ENCODE measurements at places on chromosomes 11 and 22.

DNA sequence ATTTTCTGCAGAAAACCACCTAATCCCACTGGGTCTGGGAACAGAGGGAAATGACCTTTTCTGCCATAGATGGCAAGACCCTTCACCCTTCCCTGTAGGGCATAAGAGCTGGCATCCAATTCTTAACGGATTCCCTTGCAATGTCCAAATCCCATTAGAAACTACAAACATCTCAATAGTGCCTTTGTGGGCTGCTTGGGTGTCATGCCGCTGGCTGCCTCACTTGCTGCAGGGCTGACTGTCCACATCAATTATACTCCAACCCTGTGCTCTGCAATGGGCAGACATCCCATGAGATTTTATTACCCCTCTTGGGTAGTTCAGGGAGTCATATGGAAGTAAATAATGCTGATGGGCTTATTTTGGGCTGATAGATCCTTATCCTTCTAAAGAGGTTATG, 7.3 kb downstream of the GRAP2 start:
- DNase-seq: no peak

DNA sequence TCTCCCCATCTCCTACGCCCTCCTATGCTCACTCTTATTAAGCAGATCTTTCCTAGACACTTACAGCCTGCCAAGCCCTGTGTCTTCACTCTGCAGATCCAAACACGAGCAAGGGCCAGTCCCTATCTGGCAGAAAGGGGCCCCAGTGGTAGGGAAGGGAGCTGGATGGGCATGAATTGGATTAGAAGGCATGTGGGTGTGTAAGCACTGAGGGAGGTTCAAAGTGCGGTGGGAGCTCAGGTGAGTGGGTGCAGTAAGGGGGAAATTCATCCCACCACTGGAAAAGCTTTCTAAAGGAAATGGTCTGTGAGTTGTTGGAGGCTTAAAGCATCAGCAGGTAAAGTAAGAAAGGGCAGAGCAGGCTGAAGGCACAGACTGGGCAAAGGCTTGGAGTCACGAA, 5.5 kb downstream of the TMEM132A start:
- DNase-seq: no peak

- peak; percentile 23 for DNase-seq
These were observed 57.8 kb upstream of the PSMA1 start for GRCh38 chr11:14577835-14578529.

GRCh38 chr11:70202920-70203750, at the start of gene FADD:
Gene FADD (plus strand): TSS chr11:70203296. CDS start chr11:70203460, 164 bp downstream.
- DNase-seq: peak; percentile 91

DNA sequence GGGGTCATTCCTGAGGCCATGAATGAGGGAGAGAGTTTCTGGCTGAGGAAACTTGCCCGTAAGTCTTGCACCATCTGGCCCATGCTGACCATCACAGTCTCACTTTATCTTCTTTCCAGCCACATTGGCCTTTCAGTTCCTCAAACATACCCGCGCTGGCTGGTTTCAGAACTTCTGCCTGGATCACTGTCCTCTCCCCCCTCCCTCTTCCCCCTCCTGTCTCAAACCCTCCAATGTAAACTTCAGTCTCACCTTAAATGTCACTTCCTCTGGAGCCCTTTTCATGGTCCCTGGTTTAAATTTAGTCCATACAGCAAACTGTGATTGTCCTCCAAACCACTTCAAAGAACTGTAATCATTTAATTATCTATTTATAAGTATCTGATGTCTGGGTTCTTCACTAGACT, 3.7 kb upstream of the TMEM109 start:
- DNase-seq: no peak

DNA sequence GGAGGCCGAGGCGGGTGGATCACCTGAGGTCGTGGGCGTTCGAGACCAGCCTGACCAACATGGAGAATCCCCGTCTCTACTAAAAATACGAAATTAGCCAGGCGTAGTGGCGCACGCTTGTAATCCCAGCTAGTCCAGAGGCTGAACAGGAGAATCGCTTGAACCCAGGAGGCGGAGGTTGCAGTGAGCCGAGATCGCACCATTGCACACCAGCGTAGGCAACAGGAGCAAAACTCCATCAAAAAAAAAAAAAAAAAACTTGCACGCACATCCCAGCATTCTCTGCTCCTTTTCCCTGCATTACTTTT, 934 bp upstream of the ATL3 start:
- DNase-seq: no peak

GRCh38 chr11:87451395-87451794, 413.7 kb downstream of the TMEM135 start:
- no peak for DNase-seq

DNA sequence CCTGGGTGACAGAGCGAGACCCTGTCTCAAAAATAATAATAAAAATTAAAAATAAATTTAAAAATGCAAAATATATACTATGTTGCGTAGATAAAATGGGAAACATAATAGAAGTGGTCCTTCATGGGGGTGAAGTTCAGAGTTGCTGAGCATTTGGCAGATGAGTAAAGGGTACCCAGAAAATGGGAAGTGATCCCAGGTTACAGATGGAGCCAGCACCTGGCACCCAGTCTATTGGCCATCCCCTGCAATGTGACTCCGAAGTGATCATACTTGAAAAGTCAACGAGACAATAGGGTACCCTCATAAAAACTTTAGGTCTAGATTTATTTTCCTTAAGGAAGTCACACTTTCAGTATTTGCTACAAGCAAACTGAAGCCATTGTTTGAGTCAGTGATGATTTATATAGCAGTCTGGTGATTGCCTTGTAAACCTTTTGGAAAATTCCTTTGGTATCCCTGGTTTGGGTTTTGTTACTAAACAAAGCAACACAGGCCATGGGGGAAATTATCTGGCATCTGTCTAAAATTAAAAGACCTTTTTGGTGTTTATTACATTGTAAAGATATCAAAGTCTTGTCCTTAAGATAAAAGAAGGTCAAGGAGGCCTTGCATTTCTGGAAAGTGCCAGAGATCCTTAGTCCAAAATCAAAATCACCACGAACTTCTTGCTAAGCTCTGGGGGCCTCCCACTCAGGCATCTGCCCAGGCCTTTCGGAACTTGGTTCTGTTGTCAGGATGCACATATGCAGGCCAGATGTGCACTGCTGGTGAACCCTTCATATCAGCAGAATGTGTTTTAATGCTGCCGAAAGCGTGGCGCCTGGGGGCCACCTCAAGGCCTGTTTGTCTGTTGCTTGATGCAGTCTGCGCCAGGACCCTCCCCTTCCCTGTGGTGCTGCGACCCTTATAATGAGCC, 4.3 kb downstream of the SMARCB1 start:
- DNase-seq: no peak

GRCh38 chr11:38839071-38839470, 2241.0 kb upstream of the RAG2 start:
- DNase-seq: no peak

- DNase-seq: peak; percentile 18
These were observed 666 bp downstream of the NELL1 start for GRCh38 chr11:20669820-20670684.

DNA sequence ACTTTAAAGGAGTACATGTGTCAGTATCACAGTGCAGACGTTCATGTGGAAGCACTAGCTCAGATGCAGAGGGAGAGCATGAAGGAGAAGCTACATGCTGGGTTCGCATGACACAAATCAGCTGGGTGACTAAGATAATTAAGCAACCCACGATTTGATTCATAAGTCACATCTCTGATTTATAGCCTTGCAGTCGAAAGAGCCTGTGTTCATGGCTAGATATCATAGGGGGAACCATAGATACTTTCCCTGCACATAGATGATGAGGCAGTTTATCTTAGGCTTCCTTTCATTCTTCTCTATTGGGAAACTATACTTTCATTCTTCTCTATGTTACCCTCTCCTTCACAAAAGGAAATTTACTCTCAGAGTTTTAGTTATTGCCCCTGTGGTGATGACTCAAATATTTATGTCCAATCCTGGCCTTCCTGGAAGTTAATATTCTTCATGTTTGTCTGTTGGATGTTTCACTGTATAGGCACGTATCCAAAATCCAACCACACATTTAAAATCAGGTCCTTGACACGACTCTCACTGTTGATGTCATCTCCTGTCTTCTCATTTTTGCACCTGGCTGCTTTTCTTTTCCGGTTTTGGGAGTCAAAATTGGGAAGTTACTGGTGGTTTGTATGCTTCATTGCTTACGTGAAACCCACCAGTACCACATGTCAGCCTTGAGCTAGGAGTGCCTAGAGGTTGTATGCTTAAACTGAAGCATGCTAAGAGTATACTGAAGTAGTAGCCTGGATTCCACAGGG, 56.3 kb upstream of the SLC5A12 start:
- no peak for DNase-seq

DNA sequence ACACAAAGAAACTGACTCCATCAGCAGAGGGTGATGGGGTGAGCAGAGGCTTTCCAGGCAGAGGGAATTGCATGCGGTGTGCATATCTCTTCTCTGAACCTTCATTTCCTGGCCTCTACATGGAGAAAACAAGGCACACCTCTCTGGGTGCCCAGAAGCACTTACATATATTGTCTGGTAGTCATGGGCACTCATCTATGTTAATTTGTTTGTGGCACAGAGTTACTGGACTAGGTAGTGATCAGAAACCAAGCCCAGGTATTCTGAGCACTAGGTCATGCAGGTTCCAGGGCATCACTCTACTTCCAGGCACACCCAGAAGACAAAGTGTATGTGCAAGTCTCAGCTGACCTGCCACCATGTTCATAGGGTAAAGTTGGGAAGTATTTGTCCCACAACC, 56.5 kb downstream of the FZD4 start:
- no peak for DNase-seq

- DNase-seq: no peak
These were observed 12.3 kb downstream of the AMOTL1 start for GRCh38 chr11:94780432-94780831.

GRCh38 chr11:60377401-60378136, 763 bp upstream of the MS4A7 start:
- DNase-seq: no peak

All from NCI-H82 (cell line).